Activated T-cell treated with anti-CD3 and anti-CD28 coated beads, Interleukin-2, amount 50 U/mL, for 24 hours (primary cell): ENCODE measurements at places on chromosomes 16 and 17.

- H3K4me3 ChIP-seq, result no peak overlapping the region
- H3K36me3 ChIP-seq, result no peaks in the 10 kb centered on the region
- H3K27ac ChIP-seq, result no peak overlapping the region
- no peaks in the 10 kb centered on the region for H3K27me3 ChIP-seq
- no peak for DNase-seq
- peaks cover 2% of the 10 kb centered on the region for H3K4me1 ChIP-seq
These were observed 25.0 kb downstream of the WNT9B start for GRCh38 chr17:46876353-46876887.

- DNase-seq, result no peak
- H3K36me3 ChIP-seq, result peaks cover 72% of the 10 kb centered on the region
- H3K4me3 ChIP-seq, result peak overlapping the region; percentile 53
- H3K27ac ChIP-seq, result peak overlapping the region; percentile 79
- no peaks in the 10 kb centered on the region for H3K27me3 ChIP-seq
These were observed 8.2 kb downstream of the USP22 start for GRCh38 chr17:21034340-21035235.

DNA sequence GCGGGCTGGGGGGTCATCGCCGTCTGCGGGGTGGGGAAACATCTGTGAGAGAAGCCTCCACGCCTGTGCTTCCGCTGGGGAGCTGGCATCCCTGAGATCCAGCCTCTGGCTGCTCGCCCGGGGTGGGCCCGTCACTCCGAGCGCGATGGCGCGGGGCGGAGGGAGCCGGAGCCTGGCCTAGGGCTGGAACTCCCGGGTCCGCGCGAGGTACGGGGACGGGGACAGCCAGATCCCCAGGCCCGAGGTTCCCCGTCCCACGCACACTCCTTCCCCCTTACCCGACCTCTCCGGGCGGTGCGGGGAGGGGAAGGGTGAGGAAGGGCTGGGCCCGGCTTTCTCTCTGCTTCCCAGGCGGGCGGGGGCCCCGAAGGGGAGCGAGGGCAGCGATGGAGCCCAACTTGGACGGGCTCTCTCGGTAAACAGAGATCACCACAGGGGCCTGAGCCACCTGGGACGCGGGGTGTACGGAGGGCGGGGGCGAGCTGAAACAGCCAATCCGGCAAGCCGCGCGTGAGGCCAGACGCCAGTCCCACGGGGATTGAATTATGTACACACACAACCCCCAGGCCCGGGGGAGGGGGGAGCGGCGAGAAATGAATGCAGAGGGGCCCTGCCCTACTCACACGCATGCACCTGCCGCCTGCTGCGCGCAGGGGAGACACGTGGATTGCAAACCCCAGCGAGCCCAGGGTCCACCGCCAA is at the start of gene SLC16A11:
SLC16A11 (minus strand) TSS at position 596 of the 702 bp plus-strand sequence; CDS start at position 17, 579 bp downstream.
- H3K4me1 ChIP-seq, result peaks cover 54% of the 10 kb centered on the region
- H3K4me3 ChIP-seq, result peak within 1 kb of the TSS; percentile 70
- H3K36me3 ChIP-seq, result no peaks in the 10 kb centered on the region
- H3K27me3 ChIP-seq, result peaks cover 4% of the 10 kb centered on the region
- peak within 1 kb of the TSS; percentile 61 for H3K27ac ChIP-seq
- DNase-seq, result peak; percentile 70

DNA sequence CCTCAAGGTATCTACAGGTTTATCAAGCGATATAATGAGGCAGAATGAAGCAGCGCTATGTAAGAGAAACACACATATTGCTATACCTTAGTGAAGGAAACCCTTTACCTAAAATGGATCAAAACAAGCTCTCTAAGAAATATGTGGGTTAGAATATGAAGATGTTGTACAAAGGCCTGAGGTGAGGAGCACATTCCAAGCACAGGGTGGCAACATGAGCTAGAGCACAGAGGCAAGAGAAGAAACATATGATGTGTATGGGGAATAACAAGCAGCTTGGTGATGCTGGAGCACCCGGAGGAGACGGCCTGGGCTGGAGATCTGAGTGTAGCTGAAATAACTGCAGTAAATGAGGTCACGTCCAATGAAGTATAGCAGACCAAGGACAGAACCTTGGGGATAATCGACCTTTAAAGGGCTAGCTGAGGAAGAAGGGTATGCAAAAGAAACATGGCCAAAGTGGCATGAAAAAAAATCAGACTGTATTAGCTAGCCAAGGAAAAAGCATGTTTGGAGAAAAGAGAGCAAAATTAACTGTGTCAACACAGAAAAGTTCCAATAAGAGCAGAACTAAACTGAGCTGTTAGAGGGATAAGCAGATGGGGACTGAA is 44.0 kb downstream of the MARVELD3 start:
- no peak overlapping the region for H3K27ac ChIP-seq
- H3K36me3 ChIP-seq, result peaks cover 80% of the 10 kb centered on the region
- H3K4me3 ChIP-seq, result no peak overlapping the region
- DNase-seq, result no peak
- H3K4me1 ChIP-seq, result peaks cover 7% of the 10 kb centered on the region

DNA sequence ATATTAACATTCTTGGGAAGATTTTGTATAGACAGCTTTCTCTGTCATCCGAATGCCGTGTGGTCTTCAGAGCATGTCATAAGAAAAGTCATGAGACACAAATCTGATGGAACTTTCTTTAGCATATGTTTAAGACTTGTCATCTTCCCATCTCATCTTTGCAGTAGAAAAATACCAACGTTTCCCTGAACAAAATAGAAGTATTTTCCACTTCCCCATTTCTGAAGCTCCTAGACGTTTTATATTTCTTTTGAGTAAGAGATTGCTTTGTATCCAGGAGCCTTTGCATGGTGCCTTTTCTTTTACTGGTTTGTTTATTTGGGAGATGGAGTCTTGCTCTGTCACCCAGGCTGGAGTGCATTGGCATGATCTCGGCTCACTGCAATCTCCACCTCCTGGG is 235.1 kb downstream of the PRKCA start:
- H3K4me3 ChIP-seq, result no peak overlapping the region
- no peak for DNase-seq
- peaks cover 35% of the 10 kb centered on the region for H3K36me3 ChIP-seq
- H3K4me1 ChIP-seq, result peaks cover 92% of the 10 kb centered on the region
- H3K27ac ChIP-seq, result no peak overlapping the region

- H3K27ac ChIP-seq, result no peak overlapping the region
- H3K4me3 ChIP-seq, result no peak overlapping the region
- H3K4me1 ChIP-seq, result no peaks in the 10 kb centered on the region
- H3K27me3 ChIP-seq, result no peaks in the 10 kb centered on the region
- no peaks in the 10 kb centered on the region for H3K36me3 ChIP-seq
These were observed 2139.4 kb downstream of the TP53TG3F start for GRCh38 chr16:35598696-35599332.
